ENCODE measurements at places on chromosomes 4 and X.

DNA sequence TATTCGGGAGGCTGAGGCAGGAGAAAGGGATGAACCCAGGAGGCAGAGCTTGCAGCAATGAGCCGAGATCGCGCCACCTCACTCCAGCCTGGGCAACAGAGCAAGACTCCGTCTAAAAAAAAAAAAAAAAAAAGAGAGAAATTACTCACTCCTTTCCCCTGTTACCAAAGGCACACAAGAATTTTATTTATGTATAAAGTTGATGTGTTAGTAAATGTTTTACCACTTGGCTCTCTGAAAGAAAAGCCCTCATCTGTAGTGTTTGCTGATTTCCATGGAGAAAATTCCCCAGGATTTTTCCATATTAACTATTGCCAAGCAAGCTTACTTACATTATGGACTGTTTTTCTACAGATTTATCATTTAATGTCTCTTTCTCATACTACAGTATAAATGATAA, 142.1 kb upstream of the PABPC4L start:
- DNase-seq: no peak

- no peak for DNase-seq
These were observed 31.1 kb downstream of the ART3 start for GRCh38 chr4:76105652-76106051.

- peak; percentile 1 for DNase-seq
These were observed 74.8 kb downstream of the IL15 start for GRCh38 chr4:141711211-141711610.

DNA sequence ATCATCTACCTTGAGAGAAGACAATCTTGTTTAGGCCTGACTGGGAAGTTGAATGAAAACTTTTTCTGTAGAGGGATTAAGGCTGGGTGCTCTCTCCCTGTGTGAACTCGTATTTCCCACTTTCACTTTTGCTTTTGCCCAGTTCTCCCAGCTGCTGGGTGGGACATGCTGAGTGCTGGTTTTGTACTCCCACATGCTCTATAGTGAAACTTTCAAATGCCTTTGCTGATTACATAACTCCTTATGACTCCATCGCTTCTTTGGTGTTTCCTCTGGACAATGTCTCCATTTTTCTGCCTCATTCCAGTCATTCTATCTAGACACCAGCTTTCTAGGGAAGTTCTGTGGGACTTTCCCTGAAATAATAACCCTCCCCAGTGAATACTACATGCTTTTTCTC, 100.5 kb downstream of the CLNK start:
- DNase-seq: peak; percentile 66

DNA sequence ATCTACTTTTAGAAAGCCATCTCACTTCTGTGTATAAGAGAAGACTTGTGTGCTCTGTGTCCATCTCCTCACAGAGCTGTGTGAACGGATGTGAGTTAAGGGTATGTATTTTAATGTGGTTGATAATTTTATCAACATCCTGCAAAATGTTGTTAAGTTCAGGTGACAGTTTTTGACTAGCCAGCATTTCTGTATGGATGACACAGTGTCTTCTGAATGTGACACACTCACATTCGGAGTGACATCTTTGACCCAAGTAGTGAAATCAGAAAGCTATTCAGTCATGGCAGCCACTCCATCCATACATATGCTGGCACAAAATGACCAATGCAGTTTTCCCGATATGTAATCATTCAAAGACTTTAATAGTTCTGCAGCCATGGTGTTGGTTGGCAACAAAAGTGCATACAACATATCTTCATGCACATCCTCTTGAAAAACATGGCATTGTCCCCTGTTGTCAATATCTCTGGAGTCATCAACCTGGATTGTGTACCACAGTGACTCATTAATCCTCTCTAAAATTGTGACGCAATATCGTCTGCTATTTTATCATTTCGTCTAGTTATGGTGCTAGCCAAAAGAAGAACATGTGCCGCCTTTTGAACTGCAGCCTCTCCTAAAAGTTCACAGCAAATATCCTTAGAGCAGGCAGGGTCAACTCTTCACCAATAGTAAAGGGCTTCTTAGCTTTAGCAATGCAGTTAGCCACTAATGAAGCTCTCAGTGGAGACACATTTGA, 6.8 kb upstream of the FGF2 start:
- peak; percentile 3 for DNase-seq

- no peak for DNase-seq
These were observed 178.2 kb downstream of the RTL9 start for GRCh38 chrX:110536816-110537215.

DNA sequence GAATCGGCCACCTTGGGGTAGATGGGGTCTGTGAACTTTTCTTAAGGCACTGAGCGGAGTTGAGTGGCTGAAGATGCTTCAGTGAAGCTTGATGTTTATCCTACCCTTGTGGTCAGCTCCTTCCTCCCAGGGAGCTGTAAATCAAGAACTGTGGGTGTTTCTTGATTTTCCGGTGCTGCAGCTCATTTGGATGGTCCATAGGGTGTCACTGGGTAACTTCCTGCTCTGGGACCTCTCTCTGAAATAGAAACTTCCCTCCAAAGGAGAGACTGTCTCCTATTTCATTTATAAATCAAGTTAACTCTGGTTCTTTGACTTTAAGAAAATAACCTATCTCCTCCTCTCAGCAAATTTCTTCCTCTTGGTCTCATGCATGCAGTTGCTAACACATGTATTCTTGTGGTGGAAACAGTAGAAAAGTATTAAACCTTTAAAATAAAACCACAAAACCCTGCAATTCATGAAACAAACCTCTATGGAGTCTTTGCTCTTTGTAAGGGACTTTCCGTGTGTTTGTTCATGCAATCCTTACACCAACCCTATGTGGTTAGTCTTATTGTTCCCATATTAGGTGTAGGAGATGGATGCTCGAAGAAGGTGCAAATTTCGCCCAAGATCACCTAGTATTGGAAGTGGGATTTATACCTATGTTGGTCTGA, 110.3 kb downstream of the SHROOM3 start:
- DNase-seq: no peak

DNA sequence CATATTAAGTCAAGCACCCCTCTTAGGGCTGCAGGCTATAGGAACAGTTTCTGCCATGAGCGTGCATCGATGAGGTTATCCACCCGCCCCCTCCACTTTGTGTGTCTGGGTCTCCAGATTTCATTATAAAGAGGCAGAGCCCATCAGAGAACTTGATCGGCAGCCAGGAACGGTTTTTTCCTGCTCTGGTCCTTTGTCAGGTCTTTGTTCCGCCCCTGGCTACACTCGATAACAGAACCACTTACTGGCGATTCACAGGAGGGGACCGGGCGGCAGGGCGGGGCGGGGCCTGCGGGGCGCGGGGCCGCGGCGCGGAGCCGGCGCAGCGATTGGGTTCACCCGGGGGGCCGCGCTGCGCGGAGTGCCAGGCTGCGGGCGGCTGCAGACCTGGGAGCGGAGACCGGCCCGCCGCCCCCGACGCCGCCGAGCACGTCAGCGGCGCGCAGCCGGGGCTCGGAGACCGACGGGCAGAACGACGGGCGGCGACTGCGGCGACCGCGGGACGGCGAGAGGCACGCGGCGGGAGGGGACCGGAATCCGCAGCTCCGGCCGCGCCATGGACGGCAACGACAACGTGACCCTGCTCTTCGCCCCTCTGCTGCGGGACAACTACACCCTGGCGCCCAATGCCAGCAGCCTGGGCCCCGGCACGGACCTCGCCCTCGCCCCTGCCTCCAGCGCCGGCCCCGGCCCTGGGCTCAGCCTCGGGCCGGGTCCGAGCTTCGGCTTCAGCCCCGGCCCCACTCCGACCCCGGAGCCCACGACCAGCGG, at the start of gene SLC10A4:
TSS of gene SLC10A4 (plus strand) at position 338 of the 771 bp plus-strand sequence. CDS start at position 557, 219 bp downstream.
- DNase-seq: no peak

- no peak for DNase-seq
These were observed 383.0 kb upstream of the TENM3 start for GRCh38 chr4:181860157-181860556.

DNA sequence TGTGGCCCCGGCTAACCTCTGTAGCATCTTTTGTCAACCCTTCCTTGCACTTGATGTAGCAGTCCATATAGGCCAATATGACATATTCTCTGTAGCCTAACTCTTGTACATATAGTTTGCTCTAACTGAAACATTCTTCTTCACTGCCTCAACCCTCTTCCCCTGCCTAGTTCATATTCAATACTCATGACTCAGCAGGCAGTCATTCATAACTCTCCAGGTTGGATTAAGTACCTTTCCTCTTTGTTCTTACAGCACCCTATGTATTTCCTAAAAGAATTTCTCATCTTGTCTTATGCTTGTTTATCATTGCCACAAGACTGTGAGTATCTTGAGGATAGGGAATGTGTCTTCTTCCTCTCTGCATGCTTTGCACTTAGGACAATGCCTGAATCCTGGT, 76.9 kb downstream of the TMLHE start:
- DNase-seq: no peak

Measured in SW480 (cell line).